ENCODE measurements at places on chromosomes 2 and 18. TPM values are rescaled to one million over a fixed set of nuclear protein-coding genes. Genes with fewer than 3 reads are reported as not detected.

GRCh38 chr2:101763496-101764333 lies 66.2 kb downstream of the MAP4K4 start:
- H3K4me3 ChIP-seq: no peak overlapping the region
- no peaks in the 10 kb centered on the region for H3K27me3 ChIP-seq
- no peak overlapping the region for H3K27ac ChIP-seq
- H3K36me3 ChIP-seq: no peaks in the 10 kb centered on the region

- no peaks in the 10 kb centered on the region for H3K27me3 ChIP-seq
- peaks cover 53% of the 10 kb centered on the region for H3K4me1 ChIP-seq
- H3K4me3 ChIP-seq: no peak overlapping the region
- DNase-seq: no peak
Observed at GRCh38 chr2:26086779-26087178, 52.9 kb downstream of the RAB10 start.

Gene SLC5A7
- not detected for total RNA-seq

Gene ALK
- not detected for total RNA-seq

DNA sequence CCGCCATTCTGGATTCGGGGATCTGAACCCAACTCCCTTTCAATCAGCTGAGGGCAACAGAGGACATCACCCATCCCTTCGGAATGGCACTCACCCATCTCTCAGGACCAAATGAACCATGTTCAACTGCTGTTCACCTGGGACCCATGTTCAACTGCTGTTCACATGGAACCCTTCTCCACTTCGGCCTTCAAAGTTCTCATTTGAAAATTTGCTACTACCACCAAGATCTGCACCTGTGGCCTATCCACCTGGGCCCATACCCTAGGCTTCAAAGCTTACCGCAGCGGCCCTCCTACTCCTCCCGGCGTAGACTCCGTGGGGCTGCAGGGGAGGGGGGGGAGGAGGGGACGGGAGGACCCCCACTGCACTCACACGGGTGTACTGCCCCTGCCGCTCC lies 119.2 kb upstream of the ANKRD30BL start:
- DNase-seq: no peak
- no peaks in the 10 kb centered on the region for H3K36me3 ChIP-seq
- no peak overlapping the region for H3K27ac ChIP-seq
- peaks cover 9% of the 10 kb centered on the region for H3K27me3 ChIP-seq

- no peak overlapping the region for H3K4me3 ChIP-seq
- no peak for DNase-seq
- no peak overlapping the region for H3K27ac ChIP-seq
- peaks cover 28% of the 10 kb centered on the region for H3K4me1 ChIP-seq
- H3K27me3 ChIP-seq: no peaks in the 10 kb centered on the region
- peaks cover 4% of the 10 kb centered on the region for H3K36me3 ChIP-seq
Observed at GRCh38 chr18:49441338-49441938, 19.0 kb downstream of the DYM start.

DNA sequence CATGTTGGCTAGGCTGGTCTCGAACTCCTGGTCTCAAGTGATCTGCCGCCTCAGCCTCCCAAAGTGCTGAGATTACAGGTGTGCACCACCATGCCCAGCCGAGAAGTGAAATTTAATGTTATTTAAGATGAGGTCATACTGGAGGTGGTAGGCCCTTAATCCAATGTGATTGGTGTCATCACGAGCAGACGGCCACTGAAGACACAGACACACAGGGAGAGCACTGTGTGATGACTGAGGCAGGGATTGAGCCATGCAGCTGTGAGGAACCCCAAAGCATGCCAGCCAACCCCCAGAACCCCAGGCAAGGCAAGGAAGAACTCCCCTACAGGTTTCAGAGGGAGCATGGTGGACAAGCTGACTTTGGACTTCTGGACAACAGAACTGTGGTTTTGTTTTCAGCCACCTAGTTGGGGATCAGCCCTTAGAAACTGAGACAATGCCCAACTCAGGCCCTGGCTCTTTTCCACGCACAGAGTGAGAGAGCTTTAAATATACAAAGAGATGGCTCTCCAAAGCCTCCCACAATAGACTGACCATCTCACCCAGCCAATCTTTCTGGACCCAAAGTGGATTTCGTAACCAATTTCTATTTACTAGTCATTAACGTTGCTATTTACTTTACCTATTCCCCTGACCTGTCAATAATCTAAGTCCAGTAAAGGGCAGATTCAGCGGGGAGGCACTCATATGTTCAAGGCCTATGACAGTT lies 34.2 kb downstream of the TBC1D8 start:
- no peaks in the 10 kb centered on the region for H3K27me3 ChIP-seq
- H3K4me3 ChIP-seq: no peak overlapping the region
- no peak overlapping the region for H3K27ac ChIP-seq
- no peaks in the 10 kb centered on the region for H3K36me3 ChIP-seq
- peaks cover 5% of the 10 kb centered on the region for H3K4me1 ChIP-seq
- DNase-seq: no peak

Gene ERFE
- 0.99 TPM for total RNA-seq

Gene ALPP
- total RNA-seq: not detected

DNA sequence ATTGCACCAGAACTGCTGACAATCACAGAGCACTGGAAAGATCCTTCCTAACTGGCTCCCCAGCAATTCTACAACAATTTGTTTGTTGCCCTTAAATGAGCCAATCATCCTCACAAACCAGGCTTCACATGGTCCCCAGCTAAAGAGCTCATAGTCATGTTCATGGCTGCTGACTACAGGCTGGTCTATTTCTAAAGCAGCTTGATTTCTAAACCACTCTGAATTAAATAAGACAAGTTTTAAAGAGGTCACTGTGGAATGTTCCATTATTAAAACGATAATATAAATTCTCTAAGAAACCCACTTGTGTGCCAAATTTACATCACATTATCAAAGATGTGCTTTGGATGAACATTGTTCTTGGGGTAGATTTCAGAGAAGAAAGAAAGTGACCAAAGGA lies 110.7 kb downstream of the COPS8 start:
- H3K4me3 ChIP-seq: no peak overlapping the region
- peaks cover 8% of the 10 kb centered on the region for H3K27me3 ChIP-seq
- H3K36me3 ChIP-seq: no peaks in the 10 kb centered on the region
- no peak for DNase-seq
- H3K27ac ChIP-seq: no peak overlapping the region

Gene SIX2
- total RNA-seq: not detected

GRCh38 chr2:208546107-208546506 lies 139.5 kb downstream of the PTH2R start:
- H3K27me3 ChIP-seq: no peaks in the 10 kb centered on the region
- H3K27ac ChIP-seq: no peak overlapping the region
- H3K4me3 ChIP-seq: no peak overlapping the region
- H3K4me1 ChIP-seq: no peaks in the 10 kb centered on the region

DNA sequence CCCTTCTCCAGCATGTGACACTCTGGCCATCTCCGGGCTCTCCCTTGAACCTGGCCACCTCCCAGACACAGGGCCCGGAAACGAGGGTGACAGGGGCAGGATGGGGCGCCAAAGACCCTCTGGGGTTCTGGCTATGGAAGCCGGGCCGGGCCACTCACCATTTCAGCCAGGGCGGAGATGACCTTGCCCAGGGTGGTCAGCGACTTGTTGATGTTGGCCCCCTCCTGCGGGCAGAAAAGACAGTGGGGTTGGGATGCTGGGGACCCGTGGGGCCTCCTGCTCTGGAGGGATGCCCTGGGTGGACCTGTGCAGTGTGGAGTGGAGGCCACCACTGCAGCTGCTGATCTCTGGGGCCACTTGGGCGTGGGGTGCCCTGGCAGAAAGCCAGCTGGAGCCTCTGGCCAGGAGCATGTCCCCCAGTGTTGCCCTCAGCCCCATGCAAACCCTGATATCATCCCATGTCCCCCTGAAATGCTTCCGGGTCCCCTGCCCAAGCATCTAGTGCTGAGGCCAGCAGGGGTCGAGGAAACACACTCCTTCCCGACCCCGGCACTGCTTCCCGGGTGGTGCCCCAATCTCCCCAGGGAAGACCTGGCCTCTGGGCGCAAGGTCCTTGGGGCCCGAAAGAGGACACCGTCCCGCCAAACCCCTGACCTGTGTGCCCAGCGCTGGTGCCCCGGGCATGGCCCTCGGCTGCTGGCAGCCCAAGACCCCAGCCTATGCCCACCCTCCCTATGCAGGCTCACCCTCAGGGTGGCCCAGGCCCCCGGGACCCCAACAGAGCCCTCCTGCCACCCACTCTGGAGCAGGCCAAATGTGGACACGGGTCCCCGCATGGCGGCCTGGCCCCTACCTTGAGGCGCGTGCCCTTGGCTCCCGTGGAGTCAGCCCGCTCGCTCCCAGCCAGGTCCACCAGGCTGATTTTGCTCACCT lies 36.9 kb downstream of the KIF1A start:
- no peak overlapping the region for H3K4me3 ChIP-seq
- no peaks in the 10 kb centered on the region for H3K4me1 ChIP-seq
- no peak overlapping the region for H3K27ac ChIP-seq
- no peak for DNase-seq

- H3K27ac ChIP-seq: no peak overlapping the region
- H3K27me3 ChIP-seq: no peaks in the 10 kb centered on the region
- H3K4me1 ChIP-seq: no peaks in the 10 kb centered on the region
- H3K36me3 ChIP-seq: peaks cover 7% of the 10 kb centered on the region
- no peak for DNase-seq
Observed at GRCh38 chr2:36486521-36487044, 111.4 kb downstream of the FEZ2 start.

Gene POTEC
- total RNA-seq: not detected

DNA sequence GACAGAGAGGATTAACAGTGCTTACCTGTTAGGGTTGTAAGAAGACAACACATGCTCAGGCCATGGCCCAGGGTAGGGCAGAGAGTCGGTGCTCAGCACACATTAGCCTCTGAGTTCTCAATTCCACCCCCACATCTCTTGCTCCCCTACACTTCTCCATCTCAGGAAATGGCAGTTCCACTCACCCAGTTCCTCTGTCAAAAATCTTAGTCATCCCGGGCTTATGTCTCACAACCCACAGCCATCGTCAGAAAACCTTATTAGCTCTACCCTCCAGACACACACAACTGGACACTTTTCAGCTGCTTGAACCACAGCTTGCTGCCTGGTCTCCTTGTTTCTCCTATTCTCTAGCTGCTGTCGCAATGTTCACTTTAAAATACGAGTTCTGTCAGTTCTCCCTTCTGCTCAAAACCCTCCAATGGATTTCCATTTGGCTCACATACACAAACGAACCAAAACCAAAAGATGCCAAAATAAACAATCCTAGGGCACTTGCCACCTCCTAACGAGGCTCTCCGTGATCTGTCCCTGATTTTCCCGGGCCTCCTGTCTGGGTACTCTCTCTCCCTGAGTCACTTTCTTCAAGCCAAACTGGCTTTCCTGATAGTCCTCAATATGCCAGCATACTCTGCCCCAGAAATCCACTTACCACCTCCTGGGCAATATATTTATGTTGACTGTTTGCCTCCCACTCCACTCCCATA lies 89.7 kb downstream of the KCTD1 start:
- H3K36me3 ChIP-seq: no peaks in the 10 kb centered on the region
- H3K4me3 ChIP-seq: no peak overlapping the region
- H3K27me3 ChIP-seq: no peaks in the 10 kb centered on the region
- H3K27ac ChIP-seq: peak overlapping the region; percentile 2

GRCh38 chr2:148948868-148949267 lies 73.8 kb downstream of the KIF5C start:
- no peaks in the 10 kb centered on the region for H3K4me1 ChIP-seq
- H3K4me3 ChIP-seq: no peak overlapping the region
- H3K36me3 ChIP-seq: peaks cover 2% of the 10 kb centered on the region
- DNase-seq: no peak
- no peak overlapping the region for H3K27ac ChIP-seq

DNA sequence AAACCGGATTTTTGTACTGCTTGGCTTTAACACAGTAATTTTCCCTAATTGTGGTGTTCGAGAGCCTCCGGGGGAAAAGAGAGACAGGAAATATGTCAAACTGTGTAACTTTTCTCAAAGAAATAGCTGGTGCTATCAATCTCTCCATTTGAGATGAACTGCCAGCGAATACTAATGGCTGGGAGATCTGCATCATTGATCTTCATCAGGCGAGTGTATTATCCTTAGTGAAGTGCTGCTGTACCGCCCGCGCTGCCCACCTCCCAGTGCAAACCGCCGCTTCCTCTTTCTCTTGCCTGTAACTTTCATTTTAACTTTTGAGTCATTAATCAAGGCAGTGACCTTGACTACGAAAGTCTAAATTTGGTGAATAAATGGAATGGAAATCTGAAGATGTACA lies 246.1 kb upstream of the ST6GAL2 start:
- DNase-seq: peak; percentile 7
- no peaks in the 10 kb centered on the region for H3K27me3 ChIP-seq
- H3K4me1 ChIP-seq: no peaks in the 10 kb centered on the region

DNA sequence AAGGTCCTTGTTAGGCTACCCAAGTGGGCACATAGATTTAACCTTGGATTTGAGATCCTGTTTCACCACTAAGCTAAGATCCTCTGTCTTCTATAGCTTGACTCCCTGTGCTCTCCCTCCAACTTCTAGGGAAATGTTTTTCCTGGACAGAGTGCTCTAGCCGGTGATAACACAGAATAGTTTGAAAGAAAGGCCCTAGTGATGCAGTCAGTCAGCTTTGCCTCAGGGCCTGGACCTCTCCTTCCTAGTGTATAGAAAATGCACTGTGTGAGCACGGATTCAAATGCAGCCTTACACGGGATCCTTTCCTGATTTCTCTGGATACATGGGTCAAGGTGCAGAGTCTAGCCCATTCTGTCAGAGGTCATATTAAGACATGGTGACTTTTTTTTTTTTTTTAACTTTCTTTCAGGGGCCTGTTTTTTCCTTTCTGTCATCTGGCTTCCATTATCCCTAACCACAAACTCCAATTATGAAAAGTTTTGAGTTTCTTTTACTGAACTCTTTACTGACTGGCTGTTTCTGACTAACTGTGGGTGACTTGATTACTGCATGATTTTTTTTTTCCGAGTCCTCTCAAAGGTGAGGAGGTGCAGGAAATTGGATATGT lies 122.6 kb downstream of the LRP1B start:
- no peak overlapping the region for H3K27ac ChIP-seq
- H3K27me3 ChIP-seq: no peaks in the 10 kb centered on the region
- no peaks in the 10 kb centered on the region for H3K36me3 ChIP-seq
- DNase-seq: no peak
- no peaks in the 10 kb centered on the region for H3K4me1 ChIP-seq

DNA sequence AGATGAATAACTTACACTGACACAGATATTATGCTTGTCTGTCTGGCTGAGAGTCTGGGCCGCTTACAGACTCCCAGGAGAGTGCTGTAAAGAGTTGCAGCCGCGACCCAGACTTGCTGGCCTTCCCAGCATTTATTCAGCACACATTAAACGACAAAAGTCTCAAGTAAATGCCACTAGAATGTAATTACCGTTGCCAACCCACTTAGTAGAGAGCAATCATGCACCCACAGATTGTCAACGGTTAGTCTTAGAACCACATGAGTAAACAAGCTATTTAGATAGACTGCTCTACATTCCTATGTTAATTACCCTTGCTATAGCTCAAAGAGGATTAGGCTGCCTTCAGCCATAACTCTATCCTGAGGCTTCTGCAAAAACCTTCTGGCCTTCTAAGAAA lies 47.8 kb upstream of the C2orf74 start:
- DNase-seq: no peak
- no peaks in the 10 kb centered on the region for H3K36me3 ChIP-seq
- peaks cover 10% of the 10 kb centered on the region for H3K4me1 ChIP-seq
